ENCODE measurements at places on chromosomes 1 and 21. TPM values are rescaled to one million over a fixed set of nuclear protein-coding genes. Genes with fewer than 3 reads are reported as not detected.

Gene PKLR
- total RNA-seq, result not detected

Gene CLCA1
- not detected for total RNA-seq

Gene C8A
- total RNA-seq, result not detected

Gene WNT9A
- total RNA-seq, result 1.2 TPM

Gene PPFIA4
- total RNA-seq, result 12.6 TPM

Gene PKP1
- total RNA-seq, result under 0.01 TPM

Gene FAM72B
- 0.82 TPM for total RNA-seq

Gene FCRL5
- not detected for total RNA-seq

Gene PGLYRP3
- not detected for total RNA-seq

Gene FLG2
- not detected for total RNA-seq

Gene AGT
- total RNA-seq, result 4.1 TPM

Gene ARMH1
- 4.5 TPM for total RNA-seq

Gene LRRC39
- 9.0 TPM for total RNA-seq

Gene CADM3
- 115 TPM for total RNA-seq

Gene RIMKLA
- total RNA-seq, result 31.4 TPM

Gene NR5A2
- under 0.01 TPM for total RNA-seq

Gene BSDC1
- 65.2 TPM for total RNA-seq

Measured in frontal cortex (tissue), 4 donors.